HCEC 1CT (cell line): ENCODE measurements at places on chromosomes 3 and 15.

GRCh38 chr3:137008976-137009375, 51.2 kb downstream of the IL20RB start:
- no peak for DNase-seq

- DNase-seq = no peak
Observed at GRCh38 chr15:47188758-47189507, 528.4 kb upstream of the SEMA6D start.

DNA sequence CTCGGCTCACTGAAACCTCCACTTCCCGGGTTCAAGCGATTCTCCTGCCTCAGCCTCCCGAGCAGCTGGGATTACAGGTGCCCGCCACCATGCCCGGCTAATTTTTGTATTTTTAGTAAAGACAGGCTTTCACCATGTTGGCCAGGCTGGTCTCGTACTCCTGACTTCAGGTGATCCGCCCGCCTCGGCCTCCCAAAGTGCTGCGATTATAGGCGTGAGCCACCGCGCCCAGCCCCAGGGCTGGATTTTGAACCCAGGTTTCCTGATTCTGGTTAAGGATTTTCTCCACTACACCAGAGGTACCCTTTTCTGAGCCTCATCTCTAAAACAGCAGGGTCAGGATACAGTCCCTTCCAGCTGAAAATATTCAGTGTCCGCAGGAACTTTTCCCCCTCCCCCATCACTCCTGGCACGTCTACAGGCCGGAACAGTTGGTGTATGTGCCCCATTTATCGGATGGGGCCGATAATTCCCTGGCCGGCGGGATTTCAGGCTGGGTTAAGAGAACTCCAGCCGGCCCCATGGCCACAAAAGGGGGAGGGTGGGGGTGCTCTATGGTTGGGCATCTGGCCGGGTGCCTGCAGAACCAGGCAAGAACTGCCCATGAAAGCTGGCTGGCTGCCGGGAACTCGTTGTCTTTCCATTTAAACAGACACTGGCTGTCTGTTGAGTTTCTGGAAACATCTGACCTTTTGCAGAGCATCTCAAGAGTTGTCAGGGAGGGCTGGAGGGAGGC, 26.8 kb upstream of the SEMA4B start:
- DNase-seq = no peak

DNA sequence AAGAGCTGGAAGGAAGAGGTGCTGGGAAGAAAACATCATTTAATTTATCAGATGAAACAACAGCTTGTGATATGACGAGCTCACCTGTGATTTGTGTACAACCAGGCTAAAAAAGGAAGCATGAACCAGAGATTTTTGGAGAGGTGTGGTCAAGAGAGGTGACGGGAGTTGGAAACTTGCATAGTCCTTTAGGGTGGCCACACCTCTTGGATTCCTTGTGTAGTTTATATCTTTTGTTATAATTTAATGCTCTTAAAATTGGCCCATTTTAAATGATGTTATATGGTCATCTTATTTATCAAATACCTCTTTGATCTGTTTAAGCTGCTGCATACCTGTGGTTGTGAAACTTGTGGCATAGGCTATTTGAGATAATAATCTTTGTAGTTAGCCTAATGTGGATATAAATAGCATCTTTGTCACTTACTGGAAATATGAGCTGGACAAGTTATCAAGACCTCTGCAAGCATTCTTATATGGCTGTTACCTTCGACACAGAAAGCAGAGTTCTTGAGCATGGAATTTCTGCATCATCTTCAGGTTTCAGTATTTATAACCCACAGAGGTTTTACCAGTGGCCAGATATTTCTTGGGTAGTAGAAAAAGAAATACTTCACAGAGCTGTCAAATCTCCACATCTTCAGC, 49.1 kb downstream of the IL1RAP start:
- no peak for DNase-seq

DNA sequence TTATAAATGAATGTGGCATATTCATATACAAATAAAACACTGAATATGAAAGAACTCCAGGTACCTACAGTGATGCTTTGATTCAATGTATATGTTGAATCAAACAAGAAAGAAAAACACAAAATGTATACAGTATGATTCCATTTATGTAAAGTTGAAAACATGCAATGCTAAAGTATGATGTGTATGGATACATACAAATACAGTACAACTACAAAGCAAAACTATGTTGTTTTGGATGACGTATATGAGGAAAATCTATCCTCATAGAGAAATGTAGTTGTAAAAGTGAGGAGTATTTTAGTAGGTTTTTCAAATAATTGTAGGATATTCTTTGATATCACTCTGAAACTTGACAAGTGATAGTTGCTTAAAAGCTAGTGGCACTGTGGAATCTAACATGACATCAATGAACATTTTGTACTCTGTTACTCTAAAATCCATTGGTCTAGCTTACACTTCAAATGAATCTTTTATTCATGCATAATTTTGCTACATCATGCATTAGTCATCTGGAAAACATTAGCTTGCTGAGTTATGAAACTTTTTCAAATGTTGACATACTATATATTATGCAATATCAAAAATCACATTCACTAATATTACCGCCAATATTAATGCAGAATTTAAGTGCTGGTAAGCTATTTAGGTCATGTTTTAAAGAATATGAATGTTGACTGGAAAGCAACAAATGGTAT, 278.1 kb upstream of the CHRNA7 start:
- DNase-seq = peak; percentile 42

DNA sequence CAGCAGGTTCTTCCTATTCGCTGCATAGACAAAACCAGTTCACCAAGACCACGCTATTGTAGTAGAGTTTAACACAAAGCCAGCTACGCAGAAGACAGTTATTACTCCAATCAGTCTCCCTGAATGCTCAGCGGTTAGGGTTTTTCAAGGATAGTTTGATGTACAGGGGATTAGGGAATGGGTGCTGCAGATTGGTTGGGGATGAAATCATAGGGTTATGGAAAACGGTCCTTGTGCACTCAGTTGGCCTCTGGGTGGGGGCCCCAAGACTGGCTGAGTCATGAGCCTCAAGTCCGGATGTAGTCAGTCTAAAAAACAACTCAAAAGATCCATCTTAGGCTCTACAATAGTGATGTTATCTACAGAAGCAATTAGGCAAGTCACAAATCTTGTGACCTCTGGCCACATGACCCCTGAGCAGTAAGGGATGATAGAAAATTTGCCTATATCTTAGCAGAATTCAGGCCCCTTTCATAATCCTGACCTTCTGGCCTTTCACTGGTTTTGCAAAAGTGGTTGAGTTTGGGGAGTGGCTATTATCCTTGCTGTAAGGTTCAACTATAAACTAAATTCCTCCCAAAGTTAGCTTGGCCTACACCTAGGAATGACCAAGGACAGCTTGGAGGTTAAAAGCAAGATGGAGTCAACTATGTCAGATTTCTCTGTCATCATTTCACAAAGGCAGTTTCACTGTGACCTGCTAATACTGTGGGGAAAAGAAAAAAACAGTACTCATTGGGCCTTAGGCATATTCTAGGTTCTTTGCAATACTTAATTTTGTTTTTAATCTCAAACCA, 57.7 kb downstream of the LIPC start:
- no peak for DNase-seq

GRCh38 chr15:89813381-89814111, 1.1 kb downstream of the ANPEP start:
- no peak for DNase-seq

- no peak for DNase-seq
Observed at GRCh38 chr3:36394176-36394575, 13.9 kb downstream of the STAC start.

DNA sequence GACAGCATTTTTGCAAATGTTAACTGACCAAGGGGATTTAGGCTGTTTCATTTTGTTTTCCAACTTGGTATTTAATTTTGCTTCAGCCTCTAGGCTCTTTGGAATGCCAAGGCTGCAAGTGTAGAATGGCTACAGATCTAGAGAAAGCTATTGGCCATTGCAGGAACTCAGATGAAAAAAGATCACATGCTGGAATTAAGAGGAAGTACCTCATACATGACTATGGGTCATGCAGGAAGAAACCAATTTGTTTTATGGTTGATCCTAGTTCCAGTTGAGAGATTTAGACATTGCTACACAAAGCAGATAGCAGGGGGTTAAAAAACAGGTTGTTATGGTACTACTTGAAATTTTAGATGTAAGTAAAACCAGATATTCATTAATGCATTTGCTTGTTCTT, 12.7 kb upstream of the CLDN16 start:
- no peak for DNase-seq

- no peak for DNase-seq
Observed at GRCh38 chr15:51841406-51842040, 12.1 kb downstream of the TMOD3 start.

DNA sequence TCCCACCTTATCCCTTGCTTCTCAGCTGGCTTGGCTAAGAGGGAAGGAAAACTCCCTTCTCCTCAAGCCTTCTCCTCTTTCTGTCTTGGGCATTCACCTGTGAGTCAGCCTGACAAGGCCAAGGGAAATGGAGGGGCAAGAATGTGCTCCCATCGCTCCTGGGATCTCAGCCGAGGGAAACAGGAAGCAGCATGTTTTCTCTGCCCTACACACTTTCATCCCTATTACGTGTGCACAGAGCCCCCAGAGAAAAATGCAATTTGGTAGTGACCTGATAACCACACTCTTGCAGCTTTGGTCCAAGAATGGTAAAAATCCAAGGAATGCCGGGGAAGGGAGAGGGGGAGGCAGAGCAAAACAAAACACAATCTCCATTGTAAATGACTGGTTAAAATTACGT, 32.9 kb upstream of the MTMR10 start:
- peak; percentile 85 for DNase-seq

DNA sequence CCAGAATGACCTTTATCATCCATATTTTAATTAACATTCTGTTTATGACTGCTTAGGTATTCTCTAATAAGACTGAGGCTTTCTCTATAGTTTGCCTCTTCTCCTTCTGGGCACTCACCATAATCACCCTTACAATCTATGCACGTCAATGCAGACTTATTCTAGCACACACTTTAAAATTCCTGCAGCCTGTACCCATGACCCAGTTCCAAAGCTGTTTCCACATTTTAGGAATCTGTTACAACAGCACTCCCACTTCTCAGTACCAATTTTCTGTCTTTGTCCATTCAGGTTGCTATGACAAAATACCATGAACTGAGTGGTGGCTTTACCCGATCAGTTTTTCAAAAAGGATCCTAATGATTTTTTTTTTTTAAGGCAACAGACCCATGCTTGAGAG, 103.5 kb downstream of the SOX14 start:
- no peak for DNase-seq

DNA sequence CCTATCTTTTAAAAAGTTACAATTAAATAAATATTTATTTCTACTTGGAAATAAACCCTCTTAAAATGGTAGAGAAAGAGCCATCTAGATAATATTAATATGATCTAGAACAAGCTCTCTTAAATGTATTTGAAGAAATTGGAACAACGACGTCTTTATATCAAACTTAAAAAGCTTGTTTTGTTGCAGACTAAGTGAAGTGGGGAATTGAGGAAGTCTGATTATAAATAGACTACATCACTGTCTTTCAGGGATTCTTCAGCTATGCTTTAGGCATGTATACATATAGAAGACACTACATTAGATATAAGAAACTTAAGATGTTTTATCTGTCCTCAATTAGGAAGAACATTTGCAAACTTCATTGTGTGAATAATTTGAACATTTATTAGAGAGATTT, 1.8 kb downstream of the BCHE start:
- DNase-seq = peak; percentile 27

GRCh38 chr3:74080056-74080461, 455.3 kb upstream of the PDZRN3 start:
- no peak for DNase-seq

DNA sequence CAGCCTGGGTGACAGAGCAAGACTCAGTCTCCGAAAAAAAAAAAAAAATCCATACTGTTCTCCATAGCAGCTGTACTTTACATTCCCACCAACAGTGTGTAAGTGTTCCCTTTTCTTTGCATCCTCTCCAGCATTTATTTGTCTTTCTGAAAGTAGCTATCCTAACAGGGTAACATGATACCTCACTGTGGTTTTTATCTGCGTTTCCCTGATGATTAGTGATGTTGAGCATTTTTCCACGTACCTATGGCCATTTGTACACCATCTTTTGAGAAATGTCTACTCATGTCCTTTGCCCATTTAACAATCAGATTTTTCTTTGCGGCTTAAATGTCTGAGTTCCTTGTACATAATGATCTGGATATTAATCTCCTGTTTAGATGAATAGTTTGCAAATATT, 119.3 kb downstream of the RFX7 start:
- no peak for DNase-seq

GRCh38 chr3:176755977-176756376, 441.3 kb downstream of the TBL1XR1 start:
- no peak for DNase-seq

DNA sequence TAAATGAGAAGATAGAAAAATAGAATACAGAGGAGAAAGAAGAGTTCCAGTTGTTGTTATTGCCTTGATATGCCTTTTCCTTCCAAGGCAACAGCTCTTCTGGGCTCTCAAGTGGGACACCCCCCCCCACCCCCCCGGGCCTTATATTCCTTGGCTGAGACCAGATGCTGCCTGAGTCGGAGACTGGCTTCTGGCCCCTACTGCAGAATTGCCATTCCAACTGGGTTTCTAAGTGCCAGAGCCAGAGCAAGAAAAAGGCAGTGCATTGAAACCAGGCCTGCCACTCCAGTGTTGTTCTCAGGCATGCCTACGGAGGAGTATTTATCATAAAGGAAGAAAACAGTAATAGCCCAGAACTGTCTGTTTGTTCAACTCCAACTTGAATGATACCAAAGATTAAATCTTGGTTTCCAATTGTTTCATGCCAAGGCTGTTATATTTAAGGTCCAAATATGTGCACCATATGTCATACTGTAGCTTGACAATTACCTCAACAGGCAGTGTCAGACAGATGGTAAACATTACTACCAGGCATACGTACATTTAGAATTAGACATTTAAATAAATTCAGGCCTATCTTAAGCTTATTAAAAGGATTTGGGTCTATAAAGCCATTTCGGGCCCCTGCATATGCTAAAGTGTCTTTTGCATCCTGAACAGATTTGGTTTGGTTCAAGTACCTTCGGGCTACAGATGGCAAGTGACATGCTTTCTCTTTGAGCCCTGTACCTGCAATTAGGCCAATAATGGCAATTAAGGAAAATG, 209.9 kb upstream of the SEMA6D start:
- DNase-seq = no peak

GRCh38 chr3:126914226-126914625, 68.7 kb upstream of the PLXNA1 start:
- no peak for DNase-seq
